ENCODE measurements at places on chromosomes 3 and 15.

DNA sequence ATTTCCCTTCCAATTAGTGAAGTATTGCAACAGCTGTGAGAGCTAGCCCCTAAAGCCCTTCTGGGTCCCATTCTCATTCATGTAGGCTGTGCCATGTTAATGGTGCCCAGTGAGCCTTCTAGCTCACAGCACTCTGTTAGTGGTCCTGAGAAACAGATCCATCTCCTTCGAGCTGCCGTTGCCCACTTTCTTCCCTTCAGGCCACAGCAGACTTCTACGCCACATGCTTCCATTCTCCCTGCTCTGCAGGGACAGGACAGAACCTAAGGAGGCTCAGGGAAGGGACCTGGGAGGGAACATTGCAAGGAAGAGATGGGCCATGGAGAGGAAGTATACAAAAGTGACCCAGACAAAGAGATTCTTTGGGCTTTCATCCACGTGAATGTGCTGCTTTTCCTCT is 11.7 kb upstream of the STARD5 start:
- no peak for DNase-seq

DNA sequence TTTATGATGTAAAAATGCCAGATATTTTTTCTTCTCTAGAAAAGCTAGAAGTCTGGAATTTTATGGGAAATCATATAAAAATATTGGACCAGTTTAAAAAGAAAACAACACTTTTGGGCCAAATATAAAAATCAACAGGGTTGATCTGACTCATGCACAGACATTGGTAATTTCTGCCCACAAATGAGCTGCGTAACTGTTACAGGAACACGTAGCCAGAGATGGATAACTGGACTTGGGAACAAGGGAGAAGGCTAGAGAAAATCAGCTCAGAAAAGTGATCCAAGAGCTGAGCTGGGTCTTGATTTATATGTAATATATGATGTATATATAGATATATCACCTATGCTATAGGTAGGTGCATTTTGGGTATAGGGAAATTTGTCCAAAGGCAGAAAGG is 36.8 kb upstream of the NAALADL2 start:
- no peak for DNase-seq

DNA sequence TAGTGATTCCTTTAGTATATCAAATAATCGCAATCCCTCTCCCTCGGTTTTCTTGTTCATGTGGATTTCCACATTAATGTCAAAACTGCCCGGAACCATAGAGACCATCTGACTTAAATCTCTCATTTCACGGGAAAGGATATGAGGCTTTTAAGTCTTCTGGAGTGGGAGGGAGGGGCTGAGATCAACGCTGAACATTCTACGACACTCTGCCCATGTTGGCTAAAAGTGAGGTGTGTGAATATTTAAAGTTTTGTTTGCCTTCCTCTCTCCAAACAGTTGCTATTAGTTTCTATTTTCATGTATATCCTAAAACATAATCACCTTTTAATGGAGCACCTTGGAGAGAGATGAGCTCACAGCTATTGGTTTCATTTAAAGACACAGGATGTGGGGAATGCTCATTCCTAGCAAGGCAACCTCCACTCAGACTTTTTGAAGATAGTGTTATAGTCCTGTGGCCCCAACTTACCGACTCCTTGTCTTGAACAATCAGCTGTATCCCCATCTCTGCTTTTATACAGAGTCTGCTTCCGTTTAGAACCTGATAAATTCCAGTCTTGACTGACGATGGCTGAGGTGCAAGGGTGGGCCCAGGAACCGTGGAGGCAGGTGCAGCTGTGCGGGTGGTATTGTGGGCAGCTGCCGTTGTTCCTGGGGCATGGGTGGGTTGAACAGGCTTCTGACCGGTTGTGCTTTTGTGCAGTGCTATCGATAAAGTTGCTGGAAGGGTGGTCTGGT is 9.2 kb downstream of the LAMP3 start:
- DNase-seq: no peak

DNA sequence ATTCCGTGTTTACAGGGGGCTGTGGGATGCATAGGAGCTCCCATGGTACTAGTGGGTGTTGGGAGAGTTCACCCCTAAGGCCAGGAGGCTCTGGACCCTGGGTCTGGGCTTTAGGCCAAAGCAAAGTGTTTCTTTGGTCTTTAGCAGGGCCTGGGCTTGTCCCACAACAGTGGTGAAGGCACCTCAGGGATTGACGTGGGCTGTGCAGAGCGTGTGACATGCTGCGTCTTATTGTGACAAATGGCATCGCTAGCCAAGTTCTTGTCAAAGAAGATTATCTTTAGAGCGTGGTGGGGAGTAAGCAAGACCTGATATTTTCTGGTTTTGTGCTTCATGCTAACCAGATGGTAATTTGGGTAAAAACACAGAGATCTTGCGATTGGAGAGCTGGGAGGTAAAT is 170.1 kb downstream of the APBA2 start:
- no peak for DNase-seq

DNA sequence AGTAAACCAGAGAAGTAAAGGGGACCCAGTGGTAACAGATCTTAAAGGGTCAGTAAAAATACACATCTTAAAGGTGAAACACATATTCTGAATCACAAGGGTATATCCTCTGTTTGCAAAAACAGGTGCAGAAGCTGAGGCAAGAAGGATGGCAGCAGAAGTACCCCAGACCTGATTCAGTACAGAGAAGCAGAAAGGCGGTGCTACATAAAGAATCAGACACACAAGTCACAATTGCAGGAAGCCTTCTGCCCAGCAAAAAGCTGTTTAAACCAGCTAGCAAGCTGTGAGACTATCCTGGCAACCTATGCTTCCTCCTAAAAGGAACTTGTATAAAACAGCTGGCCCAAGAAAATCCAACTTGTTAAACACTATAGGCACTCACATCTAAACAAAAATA is 49.4 kb downstream of the ZNF280D start:
- no peak for DNase-seq

- no peak for DNase-seq
These were observed 101.0 kb downstream of the APBA2 start for GRCh38 chr15:28986726-28987125.

DNA sequence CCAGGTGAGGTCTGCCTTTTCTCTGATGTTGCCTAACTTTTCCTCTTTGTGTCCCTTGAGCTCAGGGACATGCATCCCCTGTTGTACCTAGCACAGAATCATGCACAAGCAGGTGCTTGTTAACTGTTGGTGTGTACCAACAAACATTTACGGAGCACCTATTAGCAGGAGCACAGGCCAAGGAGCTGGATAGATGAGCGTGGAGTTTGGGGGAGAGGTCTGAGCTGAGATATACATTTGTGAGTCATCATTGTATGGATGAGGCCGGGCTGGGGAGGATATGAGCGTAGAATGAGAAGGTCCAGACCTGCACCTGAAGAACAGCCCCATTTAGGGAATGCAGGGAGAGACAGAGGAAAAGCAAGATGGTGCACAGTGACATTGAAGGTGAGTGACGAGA is 53.4 kb downstream of the SMAD3 start:
- DNase-seq: no peak

Data from NCI-H1930 (cell line).